Stimulated activated CD4-positive, alpha-beta T cell treated with anti-CD3 and anti-CD28 coated beads, TNF-alpha, amount 100 ng/mL, for 24 hours (primary cell): ENCODE measurements at places on chromosomes 12 and 14.

GRCh38 chr12:89476904-89477595, 47.5 kb downstream of the GALNT4 start:
- no peak for DNase-seq

DNA sequence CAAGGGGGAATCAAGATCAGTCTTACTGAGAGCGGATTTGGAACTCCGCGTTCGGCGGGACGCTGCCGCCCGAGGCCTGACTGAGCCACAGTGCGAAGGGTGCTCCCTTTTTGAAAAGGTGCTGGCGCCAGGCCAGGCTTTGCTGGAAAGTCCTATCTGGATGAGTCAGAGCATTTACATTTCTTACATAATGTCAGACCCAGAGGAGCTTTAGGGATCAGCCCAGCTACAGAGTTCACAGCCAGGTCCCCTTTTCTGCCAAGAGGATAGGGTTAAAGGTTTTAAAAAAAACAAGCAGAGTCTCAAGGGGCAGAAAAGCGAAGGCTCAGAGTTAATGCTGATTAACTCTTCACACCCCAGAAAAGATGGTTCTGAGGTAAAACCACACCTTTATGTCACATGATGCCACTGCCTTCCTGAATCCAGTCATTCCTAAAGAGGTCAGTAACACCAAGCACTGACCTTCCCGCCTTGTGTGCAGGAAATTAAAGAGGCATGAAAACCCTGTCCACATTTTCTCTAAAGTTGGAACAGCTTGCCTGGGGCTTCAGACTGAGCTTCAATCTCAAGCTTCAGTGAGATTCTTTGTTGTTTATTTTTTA, 11.7 kb upstream of the FBXL14 start:
- DNase-seq: peak; percentile 61

DNA sequence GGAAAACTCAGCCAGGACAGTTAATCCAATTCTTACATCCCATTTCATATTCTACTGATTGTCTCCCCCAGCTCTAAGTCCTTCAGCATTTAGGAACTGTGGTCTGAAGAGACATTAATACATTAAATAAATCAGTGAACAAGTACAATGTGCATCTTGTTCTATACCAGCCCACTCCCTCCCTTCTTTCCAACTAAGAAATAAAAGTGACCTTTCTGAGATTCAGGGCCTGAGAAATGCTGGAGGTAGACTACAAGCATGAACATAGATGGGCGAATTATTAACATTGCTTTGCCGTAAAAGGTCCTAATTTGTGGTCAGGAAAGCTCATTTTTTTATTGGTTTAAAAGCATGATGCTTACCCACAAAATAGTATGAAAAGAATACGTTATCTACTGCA, 113.1 kb downstream of the NELL2 start:
- DNase-seq: no peak

DNA sequence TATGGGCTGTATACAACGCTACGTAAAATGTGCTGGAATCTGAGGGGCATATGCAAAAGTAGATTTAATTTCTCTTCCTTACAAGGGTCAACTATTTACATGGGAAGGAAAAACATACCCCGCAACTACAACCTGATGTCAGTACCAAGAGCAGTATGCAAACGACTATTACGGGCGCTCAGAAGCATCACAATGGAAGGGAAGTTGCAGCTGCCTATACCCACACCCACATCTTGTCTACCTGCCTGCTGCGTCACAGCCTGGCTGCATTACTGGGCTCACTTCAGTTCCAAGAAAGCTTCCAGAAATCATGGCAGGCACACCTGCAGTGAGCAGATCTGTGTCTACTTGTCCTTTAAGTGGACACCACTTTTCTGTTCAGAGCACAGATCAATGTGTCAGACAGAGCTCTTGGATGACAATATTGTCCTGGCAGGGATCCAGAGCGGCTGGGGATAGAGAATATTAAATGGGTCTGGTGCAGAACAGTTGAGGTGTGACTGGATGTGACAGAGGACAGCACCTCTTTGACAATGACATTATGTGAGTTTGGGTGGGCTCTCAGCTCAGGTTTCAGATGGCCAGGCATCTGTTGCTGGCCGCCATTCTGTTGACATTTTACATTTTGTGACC, 41.5 kb upstream of the GNG2 start:
- no peak for DNase-seq

GRCh38 chr14:53542732-53543131, 389.6 kb upstream of the DDHD1 start:
- no peak for DNase-seq

DNA sequence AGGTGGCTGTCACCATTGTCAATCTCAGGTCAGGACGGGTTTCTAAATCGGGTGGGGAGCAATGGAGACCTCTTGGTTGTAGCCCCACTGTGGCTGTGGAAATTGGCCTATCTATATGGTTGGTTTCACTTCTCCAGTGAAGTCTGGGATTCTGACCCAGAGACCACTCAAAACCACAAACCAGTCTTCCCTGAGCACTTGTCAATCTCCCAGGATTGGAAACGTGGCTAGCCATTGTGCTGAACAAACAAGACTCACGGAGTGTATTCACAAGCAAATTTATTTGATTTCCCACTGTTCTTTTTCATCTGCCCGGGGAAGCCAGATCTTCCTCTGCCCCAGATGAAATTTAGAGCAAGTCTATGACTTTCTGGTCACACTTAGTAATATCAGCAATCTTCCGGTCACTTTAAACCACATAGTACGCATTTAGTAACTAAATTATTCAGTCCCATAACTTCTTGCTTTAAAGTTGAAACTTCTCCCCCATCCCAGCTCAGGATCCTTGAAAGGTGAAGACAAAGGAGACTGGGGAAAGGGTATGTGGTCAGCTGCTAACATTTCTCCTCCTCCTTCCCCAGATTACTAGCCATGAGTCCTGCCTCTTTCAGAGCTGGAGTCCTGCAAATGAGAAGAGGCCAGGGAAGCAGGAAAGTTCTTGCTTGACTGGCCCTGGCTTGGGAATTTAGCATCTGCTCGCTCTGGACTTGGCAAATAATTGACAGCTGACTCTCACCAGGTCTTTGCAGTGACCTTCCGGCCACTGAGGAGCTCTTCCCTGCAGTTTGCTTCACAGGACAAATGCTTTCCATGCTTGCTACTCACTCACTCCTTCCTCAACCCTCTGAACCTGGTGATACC, 123.2 kb upstream of the MAX start:
- DNase-seq: no peak
